Pancreas (tissue), 10 donors: ENCODE measurements at places on chromosomes 1 and 21.

- DNase-seq: no peak
Observed at GRCh38 chr21:46322351-46323226, 1.1 kb downstream of the C21orf58 start.

DNA sequence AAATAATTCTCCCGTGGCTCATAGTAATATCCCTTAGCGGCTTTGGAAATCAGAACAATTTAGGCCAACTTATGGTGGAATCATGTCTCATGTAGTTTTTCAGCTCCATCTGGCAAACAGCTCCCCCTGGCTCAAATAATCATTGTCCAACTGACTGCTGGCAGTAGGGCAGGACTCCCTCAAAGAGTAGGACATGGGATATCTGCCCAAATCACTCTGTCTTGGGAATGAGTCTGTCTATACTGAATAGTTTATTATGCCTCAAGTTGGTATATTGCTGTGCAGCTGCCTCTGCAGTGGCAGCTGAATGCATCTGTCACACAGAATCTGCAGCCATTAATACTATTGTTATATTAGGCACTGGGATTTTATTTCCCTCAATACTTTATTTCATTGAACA is 255.7 kb downstream of the COL11A1 start:
- DNase-seq: no peak

DNA sequence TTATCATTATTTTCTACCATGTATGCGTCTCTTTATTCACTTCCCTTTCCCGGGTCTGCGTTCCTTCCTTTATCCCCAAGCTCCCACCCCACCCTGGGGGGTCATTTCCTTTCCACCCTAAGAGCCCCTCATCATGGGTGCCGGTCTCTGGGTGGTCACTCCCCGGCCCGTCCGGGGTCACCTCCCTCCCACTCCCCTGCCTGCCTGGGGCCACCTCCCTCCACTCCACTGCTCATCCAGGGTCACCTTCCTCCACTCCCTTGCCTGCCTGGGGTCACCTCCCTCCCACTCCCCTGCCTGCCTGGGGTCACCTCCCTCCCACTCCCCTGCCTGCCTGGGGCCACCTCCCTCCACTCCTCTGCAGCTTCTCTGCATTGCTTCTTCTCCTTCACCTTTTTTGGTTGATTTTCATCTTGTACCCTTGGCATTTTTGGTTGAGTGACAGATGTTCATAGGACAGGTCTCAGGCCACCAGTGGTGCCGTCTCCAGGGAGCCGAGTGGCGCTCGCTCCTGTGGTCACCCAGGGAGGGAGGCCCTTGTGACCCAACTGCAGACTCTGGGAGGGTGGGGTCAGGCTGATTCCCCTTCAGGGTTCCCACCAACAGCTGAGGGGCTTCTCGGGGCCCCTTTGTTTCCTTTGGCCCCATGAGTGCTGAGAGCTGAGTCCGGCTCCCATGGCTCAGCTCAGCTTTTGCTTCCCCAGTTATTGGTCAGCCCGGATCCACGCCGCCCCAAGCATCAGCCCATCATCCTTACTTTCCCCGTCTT is 48.6 kb upstream of the PCBP3 start:
- DNase-seq: no peak

DNA sequence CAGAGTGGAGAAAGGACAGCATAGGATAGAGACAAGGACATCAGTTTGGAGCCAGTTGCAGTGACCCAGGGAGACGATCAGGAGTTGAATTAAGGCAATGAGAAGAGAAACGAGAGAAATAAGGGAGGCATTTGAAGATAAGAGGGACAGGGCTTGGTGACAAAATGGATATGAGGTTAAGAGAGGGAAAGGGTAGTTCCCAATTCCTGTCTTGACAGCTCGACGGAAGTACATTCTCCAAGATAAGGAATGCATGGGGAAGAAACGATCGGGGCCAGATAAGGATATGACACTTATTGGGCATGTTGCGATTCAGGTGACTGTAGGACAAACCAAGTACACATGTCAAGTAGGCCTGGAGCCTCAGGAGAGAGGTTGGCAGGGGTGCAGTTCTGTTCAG is 18.7 kb upstream of the KCNN3 start:
- no peak for DNase-seq

DNA sequence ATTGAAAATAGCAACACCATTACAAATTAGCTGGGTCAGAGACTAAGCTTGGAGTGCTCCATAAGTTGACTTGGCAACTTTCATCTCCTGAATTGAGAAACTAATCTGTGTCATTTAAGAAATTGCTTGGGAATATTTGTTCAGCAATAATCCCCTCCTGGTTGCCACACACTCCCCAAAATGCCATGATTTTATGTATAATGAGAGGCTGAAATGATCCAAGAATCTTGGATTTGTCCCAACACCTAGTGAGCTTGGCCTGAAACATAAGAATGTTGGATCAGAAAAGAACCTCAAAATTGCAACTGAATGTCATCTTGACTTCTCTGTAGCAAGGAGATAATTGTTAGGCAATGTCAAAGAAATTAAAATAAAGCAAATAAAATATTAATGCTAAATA is 805.9 kb upstream of the ADAMTS5 start:
- DNase-seq: no peak

DNA sequence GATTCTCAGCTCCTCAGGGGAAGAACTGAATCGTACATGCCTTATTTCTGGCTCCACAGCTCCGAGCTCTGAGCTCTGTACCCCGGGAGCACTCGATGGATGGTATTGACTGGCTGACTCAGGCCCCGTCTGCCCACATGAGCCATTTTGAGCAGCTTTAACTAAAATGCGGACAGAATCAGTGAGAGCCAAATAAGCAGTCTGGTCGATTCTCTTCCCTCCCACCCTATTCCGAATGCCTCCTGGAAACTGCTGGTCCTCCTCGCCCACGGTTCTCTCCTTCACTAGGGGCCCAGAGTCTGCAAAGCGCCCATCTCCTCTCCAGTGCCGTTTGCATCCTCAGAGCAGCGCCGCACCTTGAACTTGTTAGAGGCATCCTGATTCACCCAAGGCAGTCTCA is 125.9 kb upstream of the IRF2BP2 start:
- DNase-seq: no peak

- no peak for DNase-seq
Observed at GRCh38 chr1:230684146-230684545, 29.8 kb downstream of the AGT start.

DNA sequence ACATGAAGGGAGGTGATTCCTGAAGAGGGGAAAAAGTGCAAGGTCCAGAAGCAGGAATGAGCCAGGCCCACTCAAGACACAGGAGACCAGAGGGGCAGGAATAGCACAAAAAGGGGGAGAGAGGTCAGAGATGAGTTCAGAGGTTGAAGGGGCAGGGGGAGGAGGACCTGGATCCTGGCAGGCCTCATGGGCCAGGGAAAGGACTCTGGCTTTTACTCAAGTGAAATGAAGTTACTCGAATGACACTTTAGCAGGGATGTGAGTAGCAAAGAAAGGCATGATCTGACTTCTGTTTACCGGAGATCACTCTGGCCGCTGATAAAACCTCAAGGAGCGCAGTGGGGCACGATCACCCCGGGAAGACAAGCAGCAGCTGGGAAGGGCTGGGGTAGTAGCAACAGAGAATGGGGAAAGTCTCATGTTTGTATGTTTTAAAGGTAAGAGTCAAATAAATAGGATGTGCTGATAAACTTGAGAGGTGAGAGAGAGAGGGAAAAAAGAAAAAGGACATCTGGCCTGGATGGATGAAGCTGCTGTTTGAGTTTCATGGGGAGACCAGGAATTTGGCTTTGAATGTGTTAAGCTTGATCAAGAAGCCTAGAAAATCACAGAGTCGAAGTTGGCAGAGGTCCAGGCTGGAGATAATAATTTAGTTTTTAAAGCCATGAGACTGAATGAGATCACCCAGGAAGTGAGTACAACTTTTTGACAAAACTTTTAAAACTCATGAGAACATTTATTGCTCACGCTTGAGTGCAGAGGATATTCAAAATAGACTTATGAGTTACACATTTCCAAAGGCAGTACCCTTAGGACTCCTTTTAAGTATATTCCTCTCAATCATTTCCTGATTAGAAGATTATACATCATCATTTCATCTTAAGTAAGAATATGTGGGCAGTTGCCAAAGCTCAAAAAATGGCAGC is 156.0 kb downstream of the RERE start:
- DNase-seq: no peak

GRCh38 chr1:112409414-112409813 is 13.4 kb downstream of the CTTNBP2NL start:
- no peak for DNase-seq

DNA sequence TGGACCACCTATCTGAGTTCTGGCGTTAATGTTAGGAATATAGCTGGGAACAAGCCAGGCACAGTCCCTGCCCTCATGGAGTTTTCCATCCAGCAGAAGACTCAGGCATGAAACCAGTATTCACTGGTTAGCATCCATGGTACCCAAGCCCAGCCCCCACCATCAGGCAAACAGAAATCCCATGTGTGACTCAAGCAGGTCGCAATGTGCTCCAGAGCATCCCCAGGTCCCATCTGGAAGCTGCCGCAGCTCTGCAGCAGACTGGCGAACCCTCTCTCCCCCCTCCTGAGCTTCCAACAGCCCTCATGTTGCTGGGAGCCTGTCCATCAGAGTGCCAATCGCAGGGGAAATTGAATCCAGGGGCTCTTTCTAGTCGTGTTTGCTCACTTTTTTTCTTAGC is 174.2 kb downstream of the RRAGC start:
- no peak for DNase-seq

DNA sequence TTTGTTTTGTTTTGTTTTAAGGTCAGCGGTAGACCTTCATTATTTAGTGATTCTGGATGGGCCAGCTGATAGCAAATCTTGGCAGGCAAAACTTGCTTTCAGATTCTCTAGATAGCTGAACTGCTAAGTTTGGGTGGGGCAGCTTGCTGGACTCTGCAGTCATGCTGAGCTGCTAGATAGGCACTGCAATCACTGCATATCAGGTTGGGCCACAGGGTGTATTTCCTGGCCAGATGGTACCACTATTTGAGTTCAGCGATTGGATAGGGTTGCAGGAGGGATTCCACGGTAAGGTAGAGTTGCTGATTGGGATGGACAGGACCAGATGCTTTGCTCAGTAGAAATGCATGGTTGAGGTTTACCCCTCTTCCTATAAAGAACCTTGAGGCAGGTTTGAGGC is 579.3 kb upstream of the ADGRL4 start:
- DNase-seq: no peak

DNA sequence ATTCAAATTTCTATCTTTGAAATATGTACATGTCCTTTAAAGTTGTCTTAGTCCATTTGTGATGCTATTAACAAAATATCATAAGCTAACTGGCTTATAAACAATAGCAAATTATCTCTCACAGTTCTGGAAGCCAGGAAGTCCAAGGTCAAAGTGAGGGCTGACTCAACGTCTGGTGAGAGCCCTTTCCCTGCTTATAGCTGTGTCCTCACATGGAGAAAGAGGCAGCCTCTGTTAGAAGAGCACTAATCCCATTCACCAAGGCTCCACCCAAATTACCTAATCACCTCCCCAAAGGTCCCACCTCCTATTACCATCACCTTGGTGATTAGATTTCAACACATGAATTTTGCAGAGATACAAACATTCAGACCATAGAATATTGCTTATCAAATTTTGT is 450.1 kb upstream of the BEND5 start:
- no peak for DNase-seq

GRCh38 chr1:179298952-179299351 is 5.4 kb downstream of the SOAT1 start:
- no peak for DNase-seq

DNA sequence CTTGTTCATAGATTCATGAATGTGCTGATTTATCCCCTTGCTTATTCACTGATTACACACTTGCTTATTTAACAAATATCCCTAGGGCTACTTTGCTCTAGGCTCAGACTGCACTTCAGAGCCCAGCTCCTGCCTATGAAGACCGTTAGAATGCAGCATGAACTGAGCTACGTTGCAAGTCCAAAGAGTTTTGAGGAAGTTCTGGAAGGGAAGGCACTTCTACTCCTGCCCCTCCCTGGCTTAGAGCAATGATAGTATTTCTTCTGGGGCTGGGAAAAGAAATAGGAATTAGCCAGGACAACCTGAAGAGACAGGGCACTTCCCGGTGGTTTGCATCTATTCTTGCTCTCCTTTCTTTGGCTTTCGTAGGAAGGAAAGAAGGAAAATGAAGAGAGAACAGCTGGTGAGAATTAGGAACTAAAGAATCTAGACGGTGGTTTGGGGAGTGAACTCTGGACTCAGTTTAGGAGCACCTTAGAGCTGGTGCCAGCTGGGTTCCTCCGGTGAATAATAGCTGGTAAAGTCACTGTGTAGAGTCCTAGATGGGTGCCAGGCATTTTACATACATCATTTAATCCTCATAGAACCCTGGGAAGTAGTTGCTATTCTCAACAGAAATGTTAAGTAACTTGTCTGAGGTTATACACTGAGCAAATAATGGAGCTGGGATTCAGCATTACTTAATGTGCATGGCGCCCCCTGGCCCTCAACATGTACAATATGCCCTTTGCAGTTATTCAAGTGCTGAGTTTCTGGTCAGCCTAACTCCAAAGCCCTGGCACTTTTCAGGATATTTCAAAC is 65.9 kb downstream of the NDUFS5 start:
- peak; percentile 52 for DNase-seq

DNA sequence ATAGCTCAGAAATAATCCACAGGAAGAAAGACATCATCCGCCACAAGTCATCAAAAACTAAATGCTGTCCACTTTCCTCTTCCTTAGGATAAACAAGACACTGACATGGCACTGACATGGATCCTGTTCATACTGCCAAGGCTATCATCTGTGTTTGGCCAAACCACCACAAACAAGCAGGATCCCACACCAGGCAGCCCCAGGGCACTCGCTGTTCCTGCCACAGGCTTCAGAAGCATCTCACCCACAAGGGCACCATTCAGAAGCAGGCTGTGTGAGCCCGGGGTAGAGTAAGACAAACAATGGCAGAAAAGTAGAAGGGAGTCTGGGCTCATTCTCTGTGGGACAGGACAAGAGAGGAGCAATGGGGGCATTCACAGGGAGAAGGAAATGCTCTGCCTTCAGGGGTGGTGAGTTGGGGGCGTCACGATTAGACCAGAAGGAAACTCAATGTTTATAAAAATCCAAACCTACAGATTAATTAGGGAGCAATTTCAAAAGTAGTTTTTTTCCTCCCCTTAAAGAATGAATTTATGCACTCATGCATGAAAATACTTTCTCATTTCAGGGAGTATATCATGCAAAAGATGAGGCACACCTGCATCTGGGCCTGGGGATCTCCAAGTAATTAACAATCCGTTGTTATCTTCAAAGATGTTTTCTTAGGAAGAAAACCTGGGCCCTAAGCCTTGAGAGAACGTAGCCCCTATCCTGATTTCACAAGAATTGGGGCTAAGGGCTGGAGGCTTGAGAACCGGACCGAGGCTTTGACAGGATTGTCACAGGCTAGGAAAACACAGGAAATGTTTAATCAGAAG is 43.3 kb upstream of the ATP1A1 start:
- no peak for DNase-seq

- no peak for DNase-seq
Observed at GRCh38 chr1:2337501-2337900, 53.9 kb downstream of the MORN1 start.

- DNase-seq: no peak
Observed at GRCh38 chr1:77668924-77669449, 13.5 kb downstream of the ZZZ3 start.

- DNase-seq: no peak
Observed at GRCh38 chr21:35020436-35020835, 28.7 kb downstream of the RUNX1 start.

GRCh38 chr1:36115931-36116330 is 9.1 kb downstream of the COL8A2 start:
- DNase-seq: no peak

- DNase-seq: no peak
Observed at GRCh38 chr1:10906866-10907519, 105.5 kb upstream of the TARDBP start.
